KG1 (cell line): ENCODE measurements at places on chromosomes 6 and 20.
A peak's percentile ranks its signal among the peaks of the same experiment; 100 is the strongest.

- no peak for DNase-seq
Observed at GRCh38 chr20:22825546-22825945, 209.6 kb upstream of the SSTR4 start.

DNA sequence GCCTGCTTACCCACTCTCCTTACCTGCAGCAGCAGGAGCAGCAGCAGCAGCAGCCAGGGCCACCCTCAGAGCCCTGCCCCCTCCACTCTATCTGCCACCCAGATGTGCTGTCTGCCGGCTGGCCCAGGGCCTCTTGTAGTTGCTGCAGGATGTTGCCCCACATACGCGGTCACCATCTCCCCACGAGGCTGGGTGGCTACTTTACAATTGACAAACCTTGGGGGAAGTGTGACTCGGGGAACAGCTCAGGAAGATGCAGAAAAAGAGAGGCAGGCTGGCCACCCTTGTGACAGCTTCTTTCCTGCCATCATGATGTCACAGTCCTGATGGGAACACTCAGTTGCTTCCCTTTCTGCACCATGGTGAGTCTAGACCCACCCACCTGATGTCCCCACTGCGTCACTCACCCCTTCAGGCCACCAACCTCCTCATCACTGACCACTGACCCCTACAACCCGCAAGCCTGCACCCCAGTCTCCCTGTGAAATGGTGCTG lies 14.5 kb downstream of the TREM1 start:
- DNase-seq, result no peak

DNA sequence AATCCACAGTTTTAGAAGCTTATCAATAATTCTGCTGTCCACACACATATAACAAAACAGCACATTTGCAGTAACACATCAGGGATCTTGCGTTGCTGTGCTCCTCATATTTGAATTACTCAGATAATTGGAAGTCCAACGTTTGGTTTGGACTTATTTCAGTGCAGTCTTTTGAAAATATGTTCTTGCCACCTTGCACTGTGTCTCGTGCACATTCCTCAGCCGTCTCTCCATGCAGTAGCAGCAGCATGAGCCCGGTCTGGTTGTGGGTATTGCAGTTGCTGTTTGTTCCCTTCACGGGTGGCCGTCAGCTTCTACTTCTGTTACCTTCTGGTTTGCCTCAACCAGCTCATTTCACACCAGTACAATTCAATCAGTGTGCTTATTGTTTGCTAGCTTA lies 215.5 kb downstream of the SLC24A3 start:
- DNase-seq, result no peak

DNA sequence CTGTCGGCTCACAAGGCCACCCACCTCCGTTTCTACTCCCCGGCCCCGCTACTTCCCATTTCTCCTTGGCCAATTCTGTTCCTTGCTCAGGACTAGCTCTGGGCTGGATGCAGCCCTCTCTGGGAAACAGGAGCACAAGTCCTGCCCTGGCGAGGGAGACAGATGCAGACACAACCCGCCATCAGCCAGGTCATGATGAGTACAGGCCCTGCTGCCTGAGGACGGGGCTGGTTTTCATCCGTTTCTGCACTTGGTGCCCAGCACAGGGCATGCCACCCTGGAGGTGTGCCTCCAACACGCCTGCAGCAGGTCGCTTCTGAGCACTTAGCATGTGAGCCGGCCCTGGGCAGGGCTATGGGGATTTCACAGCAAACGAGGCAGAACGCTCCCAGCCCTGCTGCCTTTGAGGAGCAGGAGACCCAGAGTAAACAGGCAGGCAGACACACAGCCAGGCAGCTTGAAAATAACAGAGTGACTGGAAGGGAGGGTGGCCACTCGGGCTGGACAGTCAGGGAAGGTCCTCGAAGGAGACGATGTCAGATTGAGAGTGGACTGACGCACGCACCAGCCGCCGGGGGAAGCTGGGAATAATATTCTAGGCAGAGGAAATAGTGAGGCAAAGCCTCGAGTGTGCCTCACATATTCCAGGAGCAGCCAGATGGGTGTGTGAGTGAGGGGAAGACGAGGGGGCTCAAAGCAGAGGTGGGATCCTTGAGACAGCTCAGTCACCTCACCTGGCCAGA lies 21.2 kb upstream of the VSTM2L start:
- no peak for DNase-seq

DNA sequence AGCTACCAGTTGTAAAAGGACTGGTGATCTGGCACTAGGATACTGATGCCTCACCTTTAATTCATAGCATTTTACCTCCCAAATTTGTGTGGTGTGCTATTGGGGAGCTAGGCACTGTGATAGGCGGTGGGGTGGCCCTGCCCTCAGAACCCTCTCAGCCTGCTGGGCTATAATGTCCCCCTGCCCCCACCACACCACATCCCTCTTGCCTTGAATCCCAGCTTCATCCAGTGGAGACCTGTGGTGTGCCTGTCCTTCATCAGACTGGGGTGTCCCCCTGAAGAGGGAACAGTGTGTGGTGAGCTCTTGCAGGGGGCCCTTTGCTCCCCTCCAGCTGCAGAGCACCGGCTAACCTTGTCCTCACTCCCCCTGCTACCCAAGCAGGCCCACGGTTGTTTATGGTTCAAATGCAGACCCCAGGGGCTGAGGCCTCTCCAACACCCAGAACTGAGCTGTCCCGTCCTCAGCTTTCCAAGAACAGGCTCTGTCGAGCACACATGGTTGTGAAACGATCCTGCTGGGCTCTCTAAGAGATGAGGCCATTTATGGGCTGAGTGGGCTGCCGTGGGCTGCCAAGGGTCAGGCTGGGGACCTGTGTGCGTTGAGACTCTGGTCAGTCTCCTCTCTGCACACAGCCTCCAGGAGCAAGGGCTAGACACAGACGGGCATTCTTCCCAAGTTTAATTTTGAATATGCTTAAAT lies 26.9 kb upstream of the VEGFA start:
- no peak for DNase-seq

DNA sequence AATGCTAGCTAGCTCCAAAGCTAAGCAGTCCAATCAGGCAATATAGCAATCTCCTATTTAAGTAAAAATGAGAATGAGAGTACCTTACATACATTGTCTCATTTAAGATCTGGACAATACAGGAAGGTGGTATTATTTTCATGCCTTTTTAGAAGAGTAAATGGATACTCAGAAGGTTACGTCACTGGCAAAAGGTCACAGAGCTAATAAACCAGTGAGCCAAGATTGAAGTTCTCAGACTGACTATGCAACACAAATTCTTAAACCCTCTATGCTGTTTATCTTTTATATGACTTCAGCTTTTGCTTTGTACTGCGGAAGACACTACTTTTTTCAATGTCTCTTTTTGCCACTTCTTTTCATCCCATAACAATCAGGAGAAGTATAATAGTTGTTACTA lies 135.2 kb upstream of the PRL start:
- DNase-seq, result no peak

DNA sequence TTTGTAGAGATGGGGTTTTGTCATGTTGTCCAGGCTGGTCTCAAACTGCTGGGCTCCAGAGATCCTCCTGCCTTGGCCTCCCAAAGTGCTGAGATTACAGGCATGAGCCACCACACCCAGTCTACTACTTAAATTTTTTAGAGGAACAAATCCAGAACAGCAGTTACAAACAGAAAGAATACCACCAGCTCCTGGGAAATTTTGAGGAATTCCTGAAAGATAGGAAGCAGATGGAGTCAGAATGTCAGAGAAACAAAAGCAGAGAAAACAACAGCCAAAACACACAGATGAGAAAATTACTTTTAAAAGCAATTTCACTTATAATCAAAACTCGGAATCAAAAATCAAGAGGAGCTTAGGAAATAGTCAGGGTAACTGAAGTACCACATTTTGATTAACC lies 543.3 kb upstream of the MARCKS start:
- no peak for DNase-seq

DNA sequence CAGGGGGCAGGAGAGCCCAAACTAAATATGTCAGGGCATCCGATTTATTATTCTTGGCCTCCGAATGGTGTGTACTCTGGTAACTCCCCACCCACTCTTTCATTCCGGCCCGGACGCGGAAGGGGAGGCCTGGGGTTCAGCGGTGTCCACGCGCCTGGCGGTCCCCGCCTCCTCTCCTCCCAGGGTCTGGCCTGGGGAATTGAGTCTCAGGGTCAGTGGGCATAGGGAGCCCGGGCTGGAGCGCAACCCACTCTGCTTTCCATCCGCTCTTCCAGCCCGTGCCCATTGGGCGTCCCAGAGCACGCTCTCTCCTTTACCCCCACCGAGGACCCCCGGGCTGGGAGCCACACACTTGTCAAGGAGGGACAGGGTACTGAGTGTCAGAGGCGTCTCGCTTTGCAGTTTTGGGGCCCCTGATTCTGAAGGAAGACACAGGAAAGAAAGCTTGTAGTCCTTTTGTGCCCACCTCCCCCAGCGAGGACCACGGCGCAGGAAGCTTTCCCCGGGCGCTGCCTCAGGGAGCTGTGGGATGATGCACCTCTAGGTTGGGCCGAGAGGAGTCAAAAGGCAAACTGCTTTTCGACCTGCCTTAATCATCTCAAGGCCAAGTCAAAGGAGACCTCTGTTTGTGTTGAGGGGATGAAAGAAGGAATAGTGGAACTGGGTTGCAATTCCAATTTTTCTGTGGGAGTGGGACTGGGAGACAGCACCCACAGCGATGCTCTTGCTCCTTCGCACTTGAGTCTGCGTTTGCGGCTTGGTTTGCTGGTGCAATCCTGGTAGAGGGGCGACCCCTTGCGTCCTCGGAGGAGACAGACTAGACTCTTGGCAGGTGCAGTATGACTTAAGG lies 2.5 kb downstream of the RSPO3 start:
- DNase-seq, result peak; percentile 14

DNA sequence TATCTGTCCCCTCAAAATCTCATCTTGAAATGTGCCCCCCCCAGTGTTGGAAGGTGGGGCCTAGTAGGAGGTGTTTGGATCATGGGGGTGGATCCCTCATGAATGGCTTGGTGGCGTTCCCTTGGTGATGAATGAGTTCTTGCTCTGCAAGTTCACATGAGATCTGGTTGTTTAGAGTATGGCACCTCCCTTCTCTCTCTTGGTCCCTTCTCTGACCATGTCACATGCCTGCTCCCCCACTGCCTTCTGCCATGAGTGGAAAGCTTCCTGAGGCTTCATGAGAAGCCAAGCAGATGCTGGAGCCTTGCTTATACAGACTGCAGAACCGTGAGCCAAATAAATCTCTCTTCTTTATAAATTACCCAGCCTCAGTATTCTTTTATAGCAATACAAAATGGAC lies 70.9 kb downstream of the MAN1A1 start:
- no peak for DNase-seq

DNA sequence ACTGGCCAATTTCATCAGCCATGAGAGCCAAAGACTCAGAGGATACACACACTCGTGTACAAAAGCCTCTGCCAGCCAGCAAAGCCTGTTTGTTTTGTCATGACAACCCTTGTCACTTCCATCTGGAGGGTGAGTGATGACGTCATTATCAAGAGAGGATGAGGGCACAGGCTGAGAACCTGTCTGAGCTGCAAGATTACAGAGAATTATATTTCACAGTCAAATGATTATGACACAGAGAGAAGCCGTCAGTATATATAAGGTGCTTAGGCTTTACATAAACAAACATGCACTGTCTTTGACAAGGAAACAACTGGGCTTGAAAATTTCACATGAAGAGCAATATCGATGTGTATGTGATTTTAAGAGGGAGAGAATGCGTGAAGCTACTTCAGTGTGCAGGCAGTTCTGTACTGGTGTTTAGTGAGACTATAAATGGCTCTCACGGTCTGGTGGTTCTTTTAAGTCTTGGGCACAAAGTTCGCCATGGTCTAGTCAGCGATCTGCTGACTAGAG lies 36.5 kb upstream of the BCLAF1 start:
- DNase-seq, result no peak
